ENCODE measurements at places on chromosomes 12 and 14. TPM values are rescaled to one million over a fixed set of nuclear protein-coding genes. Genes with fewer than 3 reads are reported as not detected.

Gene ACVRL1
- total RNA-seq: not detected

Gene ACOT6
- total RNA-seq: not detected

Gene GALNT16
- not detected for total RNA-seq

Gene KLRK1
- total RNA-seq: 319 TPM

Gene CRACR2A
- total RNA-seq: 36.9 TPM

Gene ERP27
- total RNA-seq: 10.1 TPM

Gene PKP2
- 0.36 TPM for total RNA-seq

Gene MYRFL
- not detected for total RNA-seq

Gene RPGRIP1
- total RNA-seq: not detected

Gene LBHD2
- not detected for total RNA-seq

Gene RIPK3
- total RNA-seq: 43.7 TPM

Gene KRT8
- not detected for total RNA-seq

Gene OR4E1
- total RNA-seq: not detected

Gene CLEC4C
- not detected for total RNA-seq

Gene PZP
- not detected for total RNA-seq

Gene RIMBP2
- total RNA-seq: not detected

Gene KRT5
- not detected for total RNA-seq

Gene SMIM41
- total RNA-seq: not detected

Gene CACNA1C
- total RNA-seq: 0.11 TPM

Gene SMOC1
- not detected for total RNA-seq

Gene CBLN3
- 3.8 TPM for total RNA-seq

Gene RTL1
- total RNA-seq: not detected

Gene PLEKHH1
- 0.68 TPM for total RNA-seq

Gene TAS2R30
- 3.3 TPM for total RNA-seq

Gene GPD1
- 0.91 TPM for total RNA-seq

Gene OTX2
- total RNA-seq: not detected

Gene DNAJC22
- 0.31 TPM for total RNA-seq

Gene GPR137C
- total RNA-seq: 0.47 TPM

Gene NANOG
- total RNA-seq: not detected

Gene INHBE
- total RNA-seq: not detected

Gene FAIM2
- total RNA-seq: not detected

Gene DCN
- not detected for total RNA-seq

Gene KRT74
- total RNA-seq: not detected

Gene LPAR5
- 20.9 TPM for total RNA-seq

Gene CLEC2A
- total RNA-seq: not detected

Gene ERH
- 226 TPM for total RNA-seq

Gene IAPP
- not detected for total RNA-seq

Gene LYZ
- 22.2 TPM for total RNA-seq

Gene TSPAN19
- total RNA-seq: not detected

Gene PLBD1
- 1.1 TPM for total RNA-seq

Gene DEPDC4
- 2.3 TPM for total RNA-seq

Gene NAV3
- not detected for total RNA-seq

Gene ADSS1
- 2.4 TPM for total RNA-seq

Gene CELA1
- not detected for total RNA-seq

Gene GUCY2C
- not detected for total RNA-seq

Gene WNT1
- 2.0 TPM for total RNA-seq

Gene CCDC175
- total RNA-seq: not detected

Gene ACTR10
- total RNA-seq: 50.1 TPM

Gene DPY19L2
- total RNA-seq: 8.7 TPM
